Nasal cavity respiratory epithelium epithelial cell of viscerocranial mucosa (primary cell): ENCODE measurements at places on chromosomes 6 and 20. TPM values are rescaled to one million over a fixed set of nuclear protein-coding genes. Genes with fewer than 3 reads are reported as not detected.

SIRPB1 gene
- not detected in 2 replicates for total RNA-seq

ARMC2 gene
- total RNA-seq: 0.34 and 1.00 TPM in 2 replicates

SLC4A11 gene
- total RNA-seq: 4.1 and 5.1 TPM in 2 replicates

SLC22A3 gene
- 5.5 and 18.6 TPM in 2 replicates for total RNA-seq

LHFPL5 gene
- 0.07 TPM in 1 of 2 replicates, not detected in the other for total RNA-seq

MLIP gene
- total RNA-seq: 0.68 and 2.8 TPM in 2 replicates

TRIM15 gene
- not detected in 2 replicates for total RNA-seq

WFDC12 gene
- total RNA-seq: 8.9 TPM in 1 of 2 replicates, not detected in the other

TFAP2B gene
- not detected in 2 replicates for total RNA-seq

ARFGEF3 gene
- 8.9 and 17.8 TPM in 2 replicates for total RNA-seq

PTPRA gene
- total RNA-seq: 26.7 and 45.3 TPM in 2 replicates

BPIFA3 gene
- total RNA-seq: not detected in 2 replicates

PCK1 gene
- not detected in 2 replicates for total RNA-seq

ADGRG6 gene
- 13.0 and 20.5 TPM in 2 replicates for total RNA-seq

SLC17A1 gene
- not detected in 2 replicates for total RNA-seq

FKBP5 gene
- total RNA-seq: 35.2 and 131 TPM in 2 replicates

SALL4 gene
- total RNA-seq: 0.21 and 1.4 TPM in 2 replicates

PXMP4 gene
- total RNA-seq: 3.8 and 7.8 TPM in 2 replicates

PNLDC1 gene
- 0.07 TPM in 1 of 2 replicates, not detected in the other for total RNA-seq

CABLES2 gene
- total RNA-seq: 1.0 and 3.2 TPM in 2 replicates

OR2J3 gene
- not detected in 2 replicates for total RNA-seq

TREM2 gene
- total RNA-seq: 0.36 and 1.4 TPM in 2 replicates

CRYBG1 gene
- 58.4 and 99.2 TPM in 2 replicates for total RNA-seq
